ENCODE measurements at places on chromosomes 1 and 21.
A peak's percentile ranks its signal among the peaks of the same experiment; 100 is the strongest.

GRCh38 chr1:75275631-75276030 is 141.4 kb downstream of the LHX8 start:
- no peaks in the 10 kb centered on the region for H3K36me3 ChIP-seq
- H3K27ac ChIP-seq, result no peak overlapping the region
- H3K27me3 ChIP-seq, result no peaks in the 10 kb centered on the region

GRCh38 chr1:226891346-226891745 is 20.9 kb downstream of the PSEN2 start:
- H3K36me3 ChIP-seq, result peaks cover 20% of the 10 kb centered on the region
- no peak for DNase-seq
- peaks cover 2% of the 10 kb centered on the region for H3K4me1 ChIP-seq
- H3K4me3 ChIP-seq, result no peak overlapping the region
- no peaks in the 10 kb centered on the region for H3K27me3 ChIP-seq
- H3K27ac ChIP-seq, result no peak overlapping the region

- H3K27ac ChIP-seq, result no peak overlapping the region
- H3K27me3 ChIP-seq, result peaks cover 2% of the 10 kb centered on the region
- peaks cover 11% of the 10 kb centered on the region for H3K4me1 ChIP-seq
- no peak for DNase-seq
Observed at GRCh38 chr1:9038881-9039760, 12.9 kb upstream of the SLC2A7 start.

GRCh38 chr21:16863908-16864307 is 648.9 kb upstream of the CXADR start:
- no peak overlapping the region for H3K27ac ChIP-seq
- DNase-seq, result no peak
- no peaks in the 10 kb centered on the region for H3K27me3 ChIP-seq
- no peaks in the 10 kb centered on the region for H3K36me3 ChIP-seq
- no peak overlapping the region for H3K4me3 ChIP-seq

DNA sequence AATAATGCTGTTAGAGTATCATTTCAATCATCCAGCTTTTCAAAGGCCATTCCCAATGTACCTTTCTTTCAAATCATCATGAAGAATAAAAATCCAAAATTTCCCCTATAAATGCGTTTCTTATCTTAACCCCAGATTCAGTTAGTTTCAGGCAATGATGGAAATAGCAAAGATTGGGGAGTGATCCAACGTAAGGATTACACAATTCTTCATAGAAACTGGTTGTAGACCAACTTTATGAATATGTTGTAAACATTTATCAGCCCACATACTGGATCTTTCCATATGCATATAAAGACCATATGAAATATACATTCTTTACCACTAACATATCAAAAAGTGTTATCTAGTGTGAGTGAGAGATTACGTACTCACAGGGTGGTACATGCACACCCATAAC is 92.7 kb downstream of the ZC3H11B start:
- no peak overlapping the region for H3K27ac ChIP-seq
- no peak overlapping the region for H3K4me3 ChIP-seq
- DNase-seq, result no peak
- H3K4me1 ChIP-seq, result no peaks in the 10 kb centered on the region
- H3K36me3 ChIP-seq, result no peaks in the 10 kb centered on the region
- no peaks in the 10 kb centered on the region for H3K27me3 ChIP-seq

GRCh38 chr1:246114369-246114768 is 392.7 kb downstream of the SMYD3 start:
- DNase-seq, result no peak
- H3K27ac ChIP-seq, result no peak overlapping the region
- H3K4me3 ChIP-seq, result no peak overlapping the region
- peaks cover 7% of the 10 kb centered on the region for H3K4me1 ChIP-seq

GRCh38 chr1:1088801-1089680 is 14.9 kb upstream of the RNF223 start:
- H3K27ac ChIP-seq, result no peak overlapping the region
- H3K27me3 ChIP-seq, result no peaks in the 10 kb centered on the region
- no peak for DNase-seq
- H3K36me3 ChIP-seq, result peaks cover 1% of the 10 kb centered on the region

- DNase-seq, result no peak
- peaks cover 15% of the 10 kb centered on the region for H3K4me1 ChIP-seq
- H3K36me3 ChIP-seq, result peaks cover 22% of the 10 kb centered on the region
- no peak overlapping the region for H3K4me3 ChIP-seq
- H3K27ac ChIP-seq, result no peak overlapping the region
Observed at GRCh38 chr1:180791806-180792205, 120.9 kb upstream of the KIAA1614 start.

GRCh38 chr1:38152351-38153065 is 105.9 kb upstream of the POU3F1 start:
- DNase-seq, result no peak
- H3K27me3 ChIP-seq, result peaks cover 2% of the 10 kb centered on the region
- H3K27ac ChIP-seq, result peak overlapping the region; percentile 25
- no peaks in the 10 kb centered on the region for H3K36me3 ChIP-seq
- H3K4me1 ChIP-seq, result peaks cover 28% of the 10 kb centered on the region

- H3K27ac ChIP-seq, result no peak overlapping the region
- no peaks in the 10 kb centered on the region for H3K27me3 ChIP-seq
- no peaks in the 10 kb centered on the region for H3K36me3 ChIP-seq
Observed at GRCh38 chr1:74266001-74266400, 30.8 kb downstream of the TNNI3K start.

DNA sequence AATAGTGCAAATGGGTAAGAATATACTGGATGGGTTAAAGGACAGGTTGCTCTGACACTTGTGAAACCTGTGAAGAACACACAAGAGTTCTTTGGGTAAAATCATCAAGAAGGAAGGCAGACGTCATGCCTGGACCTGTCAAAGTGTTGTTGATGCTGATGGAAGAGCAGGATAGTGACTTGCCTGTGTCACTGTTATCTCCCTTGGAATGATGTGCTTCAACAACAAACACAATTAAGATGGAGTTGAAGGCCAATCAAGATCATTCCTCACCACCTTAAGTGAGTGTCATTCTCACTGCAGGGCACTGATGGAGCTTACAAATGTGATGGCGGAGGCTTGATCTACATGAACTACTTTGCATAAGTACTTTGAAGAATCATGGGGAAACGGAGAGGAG is 73.2 kb downstream of the LRRN2 start:
- no peaks in the 10 kb centered on the region for H3K4me1 ChIP-seq
- no peak for DNase-seq
- no peak overlapping the region for H3K27ac ChIP-seq
- H3K27me3 ChIP-seq, result no peaks in the 10 kb centered on the region
- peaks cover 9% of the 10 kb centered on the region for H3K36me3 ChIP-seq
- H3K4me3 ChIP-seq, result no peak overlapping the region

- no peak for DNase-seq
- H3K27ac ChIP-seq, result no peak overlapping the region
- peaks cover 3% of the 10 kb centered on the region for H3K36me3 ChIP-seq
- H3K4me1 ChIP-seq, result peaks cover 4% of the 10 kb centered on the region
- H3K27me3 ChIP-seq, result no peaks in the 10 kb centered on the region
- H3K4me3 ChIP-seq, result no peak overlapping the region
Observed at GRCh38 chr1:11748294-11749202, 12.6 kb downstream of the AGTRAP start.

DNA sequence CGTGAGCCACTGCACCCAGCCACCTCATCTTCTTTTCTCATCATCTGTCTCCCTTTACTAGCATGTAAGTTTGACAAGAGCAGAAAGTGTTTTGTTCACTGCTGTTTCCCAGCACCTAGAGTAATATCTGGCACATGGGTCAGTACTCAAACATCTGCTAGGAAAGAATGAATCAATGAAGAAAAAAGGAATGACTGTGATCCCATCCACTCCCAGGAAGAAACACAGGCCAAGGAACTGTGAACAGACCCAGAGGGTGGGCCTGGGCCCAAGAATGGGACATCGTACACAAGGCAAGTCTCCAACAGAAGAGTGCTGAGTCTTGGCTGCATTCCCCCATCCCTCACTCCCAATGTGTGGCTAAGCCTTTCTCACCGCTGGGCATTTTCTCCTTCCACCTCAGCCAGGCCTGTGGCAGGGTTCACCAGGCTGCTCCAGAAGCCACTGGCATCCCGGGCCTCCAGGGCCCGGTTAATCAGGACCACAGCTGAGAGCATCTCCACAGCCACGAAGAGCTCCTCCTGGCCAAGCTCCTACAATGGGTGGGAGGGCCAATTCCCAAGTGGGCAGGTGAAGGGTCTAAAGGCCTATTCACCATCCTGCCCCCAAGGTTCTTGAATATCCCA is 18.4 kb downstream of the IQGAP3 start:
- no peak for DNase-seq
- no peaks in the 10 kb centered on the region for H3K36me3 ChIP-seq
- no peak overlapping the region for H3K27ac ChIP-seq
- H3K4me3 ChIP-seq, result no peak overlapping the region

- peak overlapping the region; percentile 93 for H3K27ac ChIP-seq
- peaks cover 16% of the 10 kb centered on the region for H3K36me3 ChIP-seq
- DNase-seq, result no peak
- H3K4me3 ChIP-seq, result peak overlapping the region; percentile 92
- H3K27me3 ChIP-seq, result no peaks in the 10 kb centered on the region
Observed at GRCh38 chr1:155272466-155273342, 600 bp downstream of the CLK2 start.

GRCh38 chr1:46487818-46488218 is 1.8 kb upstream of the DMBX1 start:
- H3K27ac ChIP-seq, result no peak overlapping the region
- H3K4me1 ChIP-seq, result peaks cover 16% of the 10 kb centered on the region
- no peaks in the 10 kb centered on the region for H3K36me3 ChIP-seq

DNA sequence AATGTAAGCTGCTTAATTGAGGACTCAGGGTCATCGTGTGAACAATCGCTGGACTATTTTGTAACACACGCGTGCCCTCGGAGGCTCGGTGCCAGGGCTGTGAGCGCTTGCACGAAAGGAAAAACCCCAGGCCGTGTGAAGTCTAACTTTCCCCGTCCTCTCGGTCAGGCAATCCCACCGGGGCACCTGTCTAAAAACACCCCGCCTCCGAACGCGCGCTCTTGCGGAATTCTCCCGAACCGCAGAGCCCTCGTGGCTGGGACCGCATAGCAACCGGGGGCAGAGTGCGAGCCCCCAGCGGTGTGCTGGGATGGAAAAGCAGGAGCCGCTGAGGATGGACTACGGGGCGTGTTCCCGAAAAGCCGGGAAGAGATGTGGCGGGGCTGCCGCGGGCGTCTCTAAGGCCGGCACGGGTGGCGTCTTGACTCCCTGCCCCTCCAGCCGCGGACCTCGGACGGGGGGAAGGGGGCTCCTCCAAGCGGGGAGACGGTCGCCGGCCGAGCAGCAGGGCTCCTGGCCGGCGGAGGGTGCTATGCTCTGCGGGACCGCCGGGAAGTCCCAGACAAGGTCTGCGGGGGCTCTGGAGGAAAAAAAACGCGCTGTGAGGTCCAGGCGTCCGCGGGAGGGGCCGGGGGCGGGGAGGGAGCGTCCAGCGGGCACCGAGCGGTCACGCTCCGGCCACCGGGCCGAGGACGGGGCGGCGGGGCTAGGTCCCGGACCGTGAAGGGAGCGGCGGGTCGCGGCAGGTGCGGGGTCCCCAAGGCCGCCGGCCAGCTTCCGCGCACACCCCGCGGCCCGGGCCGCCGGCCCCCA is 936 bp downstream of the ZBTB21 start:
- peaks cover 10% of the 10 kb centered on the region for H3K36me3 ChIP-seq
- H3K4me1 ChIP-seq, result peaks cover 35% of the 10 kb centered on the region
- no peaks in the 10 kb centered on the region for H3K27me3 ChIP-seq
- peak overlapping the region; percentile 86 for H3K4me3 ChIP-seq
- peak overlapping the region; percentile 96 for H3K27ac ChIP-seq

DNA sequence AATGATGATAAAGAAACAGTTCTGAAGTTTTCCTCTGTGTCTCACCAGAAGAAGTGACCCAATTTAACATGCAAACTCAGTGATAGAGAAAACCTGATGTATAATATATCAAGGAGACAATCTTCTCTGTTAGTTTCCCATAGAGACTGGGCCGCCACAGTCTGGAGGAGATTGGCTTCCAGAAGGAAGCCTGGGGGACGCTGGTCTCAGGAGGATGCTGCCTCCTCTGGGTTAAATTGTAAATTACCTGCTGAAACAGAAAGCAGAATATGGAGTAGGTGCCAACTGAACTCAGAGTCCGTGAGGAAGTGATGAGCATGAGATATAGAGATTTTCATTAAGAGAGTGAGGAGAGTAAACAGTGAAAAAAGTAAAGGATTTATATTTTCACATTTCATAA is 15.8 kb downstream of the OR14I1 start:
- H3K4me1 ChIP-seq, result peaks cover 7% of the 10 kb centered on the region
- H3K27me3 ChIP-seq, result peaks cover 1% of the 10 kb centered on the region
- H3K36me3 ChIP-seq, result peaks cover 5% of the 10 kb centered on the region
- no peak overlapping the region for H3K4me3 ChIP-seq

DNA sequence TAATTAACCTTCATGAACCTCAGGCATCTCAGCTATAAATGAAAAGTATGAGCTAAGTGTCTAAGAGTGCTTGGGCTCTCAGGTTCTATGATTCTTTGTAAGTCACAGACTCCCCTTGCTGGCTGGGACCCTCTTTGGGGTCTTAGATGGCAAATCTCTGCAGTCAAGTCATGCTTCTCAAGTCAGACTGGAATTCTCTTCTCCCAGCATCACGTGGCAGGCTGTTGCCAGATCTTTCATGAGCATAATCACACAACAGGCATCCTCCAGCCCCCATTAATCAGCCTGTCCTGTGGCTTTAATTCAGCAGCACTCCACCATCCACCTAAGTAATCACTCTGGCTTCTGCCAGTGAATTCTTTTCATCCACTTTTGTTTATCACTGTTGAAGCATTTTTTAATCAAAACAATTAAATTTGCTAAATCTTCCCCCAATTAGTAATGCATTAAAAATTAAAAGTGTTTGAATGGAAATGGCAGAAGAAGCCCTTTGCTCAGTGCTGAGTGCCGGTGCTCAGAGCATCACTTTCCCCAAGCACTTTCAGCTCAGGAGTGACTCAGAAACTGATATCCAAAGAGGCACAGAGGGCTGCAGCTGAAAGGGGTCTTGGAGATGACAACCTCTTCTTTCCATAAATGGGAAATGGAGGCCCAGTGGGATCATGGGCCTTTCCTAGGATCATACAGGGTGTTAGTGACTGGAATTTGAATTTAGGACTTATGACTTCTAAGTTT is 50.2 kb downstream of the C8A start:
- no peaks in the 10 kb centered on the region for H3K4me1 ChIP-seq
- DNase-seq, result no peak
- H3K4me3 ChIP-seq, result no peak overlapping the region

DNA sequence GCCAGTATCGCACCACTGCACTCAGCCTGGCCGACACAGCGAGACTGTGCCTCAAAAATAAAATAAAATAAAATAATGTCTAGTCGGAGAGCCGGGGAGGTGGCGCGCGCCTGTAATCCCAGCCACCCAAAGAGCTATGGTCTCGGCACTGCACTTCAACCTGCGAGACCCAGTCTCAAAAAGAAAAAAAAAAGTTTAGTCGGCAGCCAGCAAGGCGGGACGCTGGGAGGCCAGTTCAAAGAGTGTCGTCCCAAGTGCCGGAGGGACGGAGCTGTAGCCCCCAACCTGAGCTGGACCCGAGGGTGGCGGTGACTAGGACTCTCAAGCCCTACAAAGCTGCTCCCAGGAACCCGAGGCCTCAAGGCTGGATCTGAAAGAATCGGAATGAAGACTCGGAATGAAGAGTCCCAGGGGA is 632 bp upstream of the FALEC start:
- peak overlapping the region; percentile 88 for H3K4me3 ChIP-seq
- DNase-seq, result peak; percentile 9
- H3K27me3 ChIP-seq, result no peaks in the 10 kb centered on the region
- H3K27ac ChIP-seq, result peak overlapping the region; percentile 56

- no peaks in the 10 kb centered on the region for H3K27me3 ChIP-seq
- H3K36me3 ChIP-seq, result no peaks in the 10 kb centered on the region
- no peak overlapping the region for H3K27ac ChIP-seq
Observed at GRCh38 chr1:210259561-210259960, 27.0 kb downstream of the SERTAD4 start.

GRCh38 chr1:212288615-212289014 is 3.4 kb downstream of the PPP2R5A start:
- no peak for DNase-seq
- peaks cover 7% of the 10 kb centered on the region for H3K36me3 ChIP-seq
- H3K4me3 ChIP-seq, result peak overlapping the region; percentile 3
- no peaks in the 10 kb centered on the region for H3K27me3 ChIP-seq
- peak overlapping the region; percentile 68 for H3K27ac ChIP-seq
- peaks cover 38% of the 10 kb centered on the region for H3K4me1 ChIP-seq

Measured in memory B cell (primary cell).